ENCODE measurements at places on chromosomes 5 and 9.

DNA sequence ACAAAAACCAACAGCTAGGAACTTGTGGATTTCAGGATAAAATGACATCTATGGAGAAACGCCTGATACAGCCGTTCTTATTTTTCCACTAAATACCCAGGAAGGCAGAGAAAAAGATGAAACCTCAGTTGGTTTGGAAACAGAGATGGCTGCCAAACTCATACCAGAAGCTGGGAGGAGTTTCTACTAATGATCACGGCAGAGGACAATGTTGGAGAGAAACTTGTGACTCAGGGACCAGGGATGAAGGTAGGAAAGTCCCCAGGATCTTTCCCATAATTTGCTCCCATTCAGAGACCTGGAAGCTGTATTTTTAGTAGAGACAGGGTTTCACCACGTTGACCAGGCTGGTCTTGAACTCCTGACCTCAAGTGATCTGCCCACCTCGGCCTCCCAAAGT lies 187.1 kb upstream of the IER5L start:
- DNase-seq: no peak

GRCh38 chr9:18910916-18911315 lies 122.1 kb downstream of the SAXO1 start:
- DNase-seq: no peak

DNA sequence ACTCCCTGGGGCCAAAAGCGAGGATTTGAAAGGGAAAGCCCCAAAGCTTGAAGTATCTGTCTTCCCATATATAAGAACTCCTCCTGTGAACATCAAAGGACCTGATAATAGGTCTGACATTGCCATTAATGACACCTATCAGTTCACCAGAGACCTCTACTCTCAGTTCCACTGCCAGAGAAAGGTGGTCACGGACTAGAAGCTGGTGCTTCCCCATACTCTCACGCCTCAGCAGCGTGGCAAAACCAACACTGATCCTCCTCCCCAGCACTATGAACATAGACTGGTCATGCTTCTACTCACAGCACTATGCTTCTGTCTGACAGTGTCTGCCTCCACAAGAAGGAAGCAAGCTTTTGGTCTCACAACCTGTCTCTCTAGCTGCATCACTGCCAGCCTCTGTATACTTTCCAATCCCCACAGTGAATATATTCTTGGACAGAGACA lies 37.9 kb downstream of the NRG2 start:
- no peak for DNase-seq

DNA sequence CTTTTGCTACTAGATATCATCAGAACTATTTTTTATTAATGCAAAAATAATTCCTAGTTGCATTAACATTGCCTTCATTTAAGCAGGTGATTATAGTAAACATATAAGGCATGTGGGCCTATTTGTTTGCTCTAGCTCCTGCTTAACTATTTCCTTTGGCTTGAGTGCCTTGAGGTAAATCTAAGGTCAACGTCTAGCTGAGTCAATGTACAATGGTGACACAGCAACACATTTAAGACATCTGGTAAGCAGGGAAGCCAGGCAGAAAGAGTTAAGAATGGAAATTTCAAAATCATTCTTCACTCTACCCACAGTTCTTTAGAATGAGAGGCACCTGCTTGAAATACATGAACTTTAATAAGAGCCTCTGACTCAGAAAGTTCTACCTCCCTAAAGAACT lies 111.9 kb upstream of the FST start:
- DNase-seq: no peak

DNA sequence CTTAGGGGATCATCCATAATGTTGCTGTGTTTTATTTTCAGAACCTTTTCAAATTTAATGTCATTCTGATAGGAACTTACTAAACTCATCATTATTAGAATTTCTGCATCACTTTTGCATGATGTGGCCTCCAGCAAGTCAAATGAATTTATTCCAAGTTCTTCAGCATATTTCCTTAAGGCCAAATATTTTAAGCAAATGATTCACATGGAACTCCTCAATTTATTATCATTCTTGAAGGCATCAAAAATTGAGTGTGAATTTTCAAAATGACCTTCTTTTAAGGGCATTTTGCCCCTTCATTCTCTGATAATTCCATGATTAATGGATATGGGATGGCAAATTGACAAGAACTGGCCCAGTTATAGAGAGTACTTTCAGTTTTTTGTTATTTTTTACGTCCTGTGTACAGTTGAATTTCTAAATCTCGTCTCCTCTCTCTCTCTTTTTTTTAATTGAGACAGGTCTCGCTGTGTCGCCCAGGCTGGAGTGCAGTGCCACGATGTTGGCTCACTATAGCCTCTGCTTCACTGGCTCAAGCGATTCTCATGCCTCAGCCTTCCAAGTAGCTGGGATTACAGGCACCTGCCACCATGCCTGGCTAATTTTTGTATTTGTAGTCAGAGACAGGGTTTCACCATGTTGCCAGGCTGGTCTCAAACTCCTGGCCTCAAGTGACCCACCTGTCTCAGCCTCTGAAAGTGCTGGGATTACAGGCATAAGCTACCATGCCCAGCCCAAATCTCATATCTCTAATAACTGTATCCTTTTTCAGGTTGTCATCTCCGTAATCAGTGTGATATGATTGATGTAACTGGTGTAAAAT lies 29.1 kb downstream of the GPR21 start:
- no peak for DNase-seq

DNA sequence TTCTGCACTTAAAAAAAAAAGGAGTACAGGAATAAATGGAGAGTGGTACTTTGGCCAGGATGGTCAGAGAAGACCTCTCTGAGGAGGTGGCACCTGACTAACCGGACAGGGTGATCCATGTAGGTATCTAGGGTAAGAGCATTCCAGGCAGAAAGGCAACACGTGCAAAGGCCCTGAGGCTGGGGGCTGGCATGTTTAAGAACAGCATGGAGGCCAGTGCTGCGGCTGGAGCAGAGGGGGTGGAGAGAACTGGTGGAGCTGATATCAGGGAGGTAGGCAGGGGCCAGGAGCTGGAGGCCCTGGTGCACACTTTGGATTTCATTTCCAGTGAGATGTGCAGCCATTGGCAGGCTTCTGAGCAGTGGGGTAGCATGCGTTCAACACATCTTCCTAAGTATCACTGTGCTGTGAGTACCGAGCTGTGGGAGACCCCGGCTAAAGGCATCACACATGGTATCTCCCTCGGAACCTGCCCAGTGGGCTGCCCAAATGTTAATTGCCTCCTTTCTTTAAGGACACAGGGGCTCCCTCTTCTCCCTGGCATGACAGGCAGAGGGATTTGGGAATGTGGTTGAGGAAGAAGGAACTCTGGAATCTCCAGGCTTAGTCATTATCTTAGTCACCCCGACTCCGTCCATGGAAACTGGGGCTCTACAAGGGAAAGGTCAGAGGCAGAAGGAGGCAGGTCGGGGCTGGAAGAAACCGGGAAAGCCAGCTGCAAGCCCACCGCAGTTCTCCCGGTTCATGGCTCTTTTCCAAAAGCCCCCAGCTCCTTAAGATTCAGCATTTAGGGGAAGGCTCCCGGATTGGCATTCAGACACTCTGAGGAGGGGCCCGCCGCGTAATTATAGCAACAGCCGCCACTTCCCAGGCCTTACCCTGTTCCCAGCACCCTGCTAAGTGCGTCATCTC lies 18.6 kb downstream of the SLC6A7 start:
- DNase-seq: no peak

- no peak for DNase-seq
These were observed 448.2 kb downstream of the GADD45G start for GRCh38 chr9:90053027-90053426.

DNA sequence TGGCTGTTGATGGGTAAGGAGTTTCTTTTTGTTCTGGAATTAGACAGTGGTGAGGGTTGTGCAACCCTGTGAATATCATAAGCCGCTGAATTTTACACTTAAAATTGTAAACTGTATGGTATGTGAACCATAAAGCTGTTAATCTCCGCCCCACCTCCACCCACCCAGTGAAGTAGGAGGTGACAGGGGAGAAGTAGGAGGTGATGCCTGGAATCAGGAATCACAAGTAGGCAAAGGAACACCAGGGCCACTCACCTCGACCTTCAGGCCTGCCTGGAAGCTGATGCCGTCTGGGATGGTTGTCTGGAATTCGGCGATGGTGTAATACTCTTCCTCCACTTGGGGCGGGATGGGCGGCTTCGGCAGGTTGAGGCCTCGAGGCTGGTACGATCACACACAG lies 62.3 kb upstream of the UBTD2 start:
- DNase-seq: no peak

GRCh38 chr5:14756478-14756877 lies 92.0 kb downstream of the OTULIN start:
- no peak for DNase-seq
